ENCODE measurements at places on chromosomes 1 and 21.
A peak's percentile ranks its signal among the peaks of the same experiment; 100 is the strongest.

- DNase-seq, result no peak
Observed at GRCh38 chr1:118862755-118863154, 125.4 kb downstream of the TBX15 start.

GRCh38 chr1:173477286-173478093 is at the start of gene PRDX6:
Gene PRDX6, plus strand, starts transcription at chr1:173477335. Its CDS starts 63 bp downstream, at chr1:173477398.
- peak; percentile 48 for DNase-seq

DNA sequence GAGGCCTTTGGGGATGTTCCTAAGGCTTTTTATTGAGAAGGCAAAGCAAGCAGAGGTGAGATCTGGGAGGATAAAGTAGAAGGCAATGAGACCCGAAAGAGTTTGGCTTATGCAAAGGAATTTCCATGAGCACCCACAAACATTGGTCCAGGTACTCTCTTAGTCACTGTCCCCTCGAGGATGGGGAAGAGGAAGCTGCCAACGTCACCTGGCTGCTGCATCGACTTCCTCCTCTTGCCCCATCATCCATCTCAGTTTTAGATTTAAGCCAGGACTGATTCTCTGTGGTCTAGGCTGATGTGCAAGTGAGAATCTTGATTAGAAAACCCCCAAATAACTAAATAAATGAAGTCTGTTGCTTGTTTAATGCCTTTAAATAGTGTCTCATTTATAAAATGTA is 28.7 kb downstream of the RUNX1 start:
- no peak for DNase-seq

- DNase-seq, result no peak
Observed at GRCh38 chr1:154877370-154877974, 7.4 kb upstream of the KCNN3 start.

GRCh38 chr1:244224487-244225430 is 173.7 kb downstream of the ZBTB18 start:
- no peak for DNase-seq

DNA sequence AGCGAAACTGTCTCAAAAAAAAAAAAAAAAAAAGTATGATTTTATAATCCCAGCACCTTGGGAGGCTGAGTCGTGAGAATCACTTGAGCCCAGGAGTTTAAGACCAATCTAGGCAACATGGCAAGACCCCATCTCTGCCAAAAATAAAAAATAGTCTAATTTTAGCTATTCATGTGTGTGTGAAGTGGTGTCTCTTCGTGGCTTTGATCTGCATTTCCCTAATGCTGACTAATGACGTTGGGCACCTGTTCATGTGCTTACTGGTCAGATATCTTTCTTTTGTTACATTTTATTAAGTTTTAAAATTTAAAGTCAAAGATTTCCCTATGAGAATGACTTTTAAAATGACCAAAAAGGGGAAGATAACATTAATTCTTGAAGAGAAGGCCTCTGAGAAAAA is 31.0 kb downstream of the PSEN2 start:
- DNase-seq, result no peak

DNA sequence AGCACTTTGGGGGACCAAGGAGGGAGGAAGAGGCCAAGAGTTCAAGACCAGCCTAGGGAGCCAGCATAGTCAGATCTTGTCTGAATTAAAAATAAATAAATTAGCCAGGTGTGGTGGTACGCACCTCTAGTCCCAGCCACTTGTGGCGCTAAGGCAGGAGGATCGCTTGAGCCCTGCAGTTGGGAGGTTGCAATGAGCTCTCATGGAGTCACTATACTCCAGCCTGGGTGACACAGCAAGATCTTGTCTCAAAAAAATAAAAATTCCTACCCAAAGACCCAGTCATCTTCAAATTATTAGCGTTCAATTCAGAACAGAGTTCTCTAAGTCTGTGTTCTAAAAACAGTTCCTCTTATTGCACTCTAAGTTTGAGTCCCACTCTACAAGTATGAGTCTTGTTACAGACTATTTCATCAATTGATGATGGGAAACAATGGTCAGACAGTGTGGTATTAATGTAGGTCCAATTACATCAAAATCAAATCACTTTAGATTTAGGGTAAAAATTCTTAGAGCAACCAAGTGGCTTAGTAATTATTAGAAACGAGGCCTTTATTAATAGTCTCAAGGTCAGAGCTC is 6.9 kb downstream of the FOXJ3 start:
- no peak for DNase-seq

DNA sequence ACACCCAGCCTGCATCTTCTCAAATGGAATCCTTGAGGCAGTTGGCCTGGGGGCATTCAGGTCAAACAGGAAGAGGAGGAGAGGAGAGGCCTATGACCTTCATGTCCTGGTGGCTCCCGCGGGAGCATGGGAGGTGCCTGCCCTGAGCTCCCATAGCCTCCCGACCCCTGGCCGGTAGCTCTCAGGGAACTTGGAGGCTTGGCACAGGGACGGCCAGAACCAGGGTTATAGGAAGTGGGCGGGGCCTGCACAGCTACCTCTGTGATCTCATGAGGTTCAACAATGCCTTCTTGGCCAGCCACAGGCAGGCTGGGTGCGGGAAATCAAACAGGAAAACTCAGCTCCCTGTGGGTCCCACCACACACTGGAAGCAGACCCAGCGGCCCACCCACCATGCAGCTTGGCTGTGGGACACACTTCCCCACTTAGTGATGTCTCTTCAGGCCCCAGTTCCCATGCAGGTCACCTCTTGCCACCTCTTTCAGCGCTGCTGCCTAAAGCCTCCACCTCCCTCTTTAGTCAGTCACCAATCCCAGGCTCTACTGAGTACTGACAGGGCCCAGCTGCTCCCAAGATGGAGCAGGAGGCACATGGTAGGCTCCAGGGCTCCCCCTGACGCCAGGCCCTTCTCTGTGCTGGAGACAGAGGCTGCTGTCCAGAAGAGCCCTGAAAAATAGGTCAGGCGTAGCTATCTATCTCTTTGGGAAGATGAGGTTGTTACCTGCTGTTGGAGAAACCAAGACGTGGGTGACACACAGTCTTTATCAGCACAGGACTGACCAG is at the start of gene SLFNL1:
Gene SLFNL1 (minus strand): TSS at position 200 of the 783 bp plus-strand sequence. CDS start 1,065 bp downstream, outside the sequence.
- no peak for DNase-seq

DNA sequence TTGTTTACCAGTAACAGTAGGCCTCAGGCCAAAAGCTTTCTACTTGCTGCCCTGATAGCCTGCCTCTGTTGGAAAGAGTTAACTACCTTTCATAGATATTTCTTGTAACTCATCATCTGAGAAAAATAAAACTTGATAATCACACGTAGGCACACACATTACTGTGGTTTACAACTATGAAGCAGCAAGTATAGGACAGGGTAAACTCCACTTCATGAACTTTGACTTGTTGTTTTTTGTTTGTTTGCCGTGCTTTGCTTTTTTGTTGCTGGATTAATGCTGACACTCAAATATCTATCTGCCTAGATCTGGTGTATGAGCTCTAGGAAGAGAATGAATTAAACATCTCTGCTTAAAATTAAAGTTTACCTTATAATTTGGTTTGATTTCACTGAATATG is 924.7 kb upstream of the ADGRL2 start:
- no peak for DNase-seq

GRCh38 chr1:206550446-206550845 is 43.1 kb downstream of the RASSF5 start:
- no peak for DNase-seq

- DNase-seq, result no peak
Observed at GRCh38 chr1:232812560-232812959, 7.3 kb downstream of the MAP10 start.

GRCh38 chr21:45078371-45078770 is 4.0 kb downstream of the ADARB1 start:
- no peak for DNase-seq

DNA sequence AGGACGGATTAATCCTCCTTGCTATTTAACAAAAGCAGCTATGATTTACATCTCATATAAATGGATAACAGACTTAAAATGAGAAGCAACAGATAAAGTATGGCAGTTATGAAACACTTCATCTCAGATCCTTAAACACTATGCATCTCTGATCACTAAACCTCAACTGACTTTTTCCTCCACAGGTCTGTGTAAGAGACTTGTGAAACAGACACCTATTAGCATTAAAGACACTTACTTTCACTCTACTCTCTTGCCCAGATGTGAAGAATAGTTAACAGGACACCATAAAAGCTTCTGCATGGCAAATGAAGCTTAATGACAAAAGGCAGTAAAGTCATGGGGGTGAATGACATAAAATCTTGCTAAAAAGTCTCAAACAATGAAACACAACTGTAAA is 6.2 kb downstream of the LIN9 start:
- no peak for DNase-seq

- DNase-seq, result no peak
Observed at GRCh38 chr1:158992787-158993312, 16.9 kb upstream of the IFI16 start.

GRCh38 chr1:243758647-243759046 is 91.4 kb downstream of the AKT3 start:
- no peak for DNase-seq

All from cerebellar nuclear complex (tissue), 1 donor.